ENCODE measurements at places on chromosomes 2 and 18. TPM values are rescaled to one million over a fixed set of nuclear protein-coding genes. Genes with fewer than 3 reads are reported as not detected.
A peak's percentile ranks its signal among the peaks of the same experiment; 100 is the strongest.

The SLC5A7 gene
- not detected for total RNA-seq

The LRRTM4 gene
- total RNA-seq: not detected

The PDE11A gene
- 0.56 TPM for total RNA-seq

The CHRND gene
- not detected for total RNA-seq

The GPR155 gene
- 4.4 TPM for total RNA-seq

The DPP10 gene
- not detected for total RNA-seq

The VWA3B gene
- not detected for total RNA-seq

DNA sequence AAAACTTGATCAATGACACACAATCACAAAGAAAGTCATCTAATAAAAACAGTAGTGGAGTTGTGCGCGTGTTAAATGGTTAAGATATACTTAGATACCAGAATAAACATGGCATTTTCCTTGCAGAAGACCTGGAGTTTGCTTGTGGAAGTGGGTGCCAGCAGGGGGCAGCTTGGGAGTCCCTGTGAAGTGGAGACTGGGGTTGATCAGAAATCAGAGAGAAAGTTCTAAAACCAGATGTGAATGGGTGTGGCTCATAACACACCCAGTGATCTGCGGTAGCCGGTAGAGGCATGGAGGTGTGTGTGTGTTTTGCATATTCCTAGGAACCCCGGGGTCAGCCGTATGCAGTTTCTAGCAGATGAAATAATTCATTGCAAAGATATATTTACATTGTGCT lies 300.1 kb upstream of the TRIB2 start:
- DNase-seq: peak; percentile 48

- DNase-seq: no peak
Measured at GRCh38 chr18:2448565-2449151, 122.6 kb downstream of the METTL4 start.

DNA sequence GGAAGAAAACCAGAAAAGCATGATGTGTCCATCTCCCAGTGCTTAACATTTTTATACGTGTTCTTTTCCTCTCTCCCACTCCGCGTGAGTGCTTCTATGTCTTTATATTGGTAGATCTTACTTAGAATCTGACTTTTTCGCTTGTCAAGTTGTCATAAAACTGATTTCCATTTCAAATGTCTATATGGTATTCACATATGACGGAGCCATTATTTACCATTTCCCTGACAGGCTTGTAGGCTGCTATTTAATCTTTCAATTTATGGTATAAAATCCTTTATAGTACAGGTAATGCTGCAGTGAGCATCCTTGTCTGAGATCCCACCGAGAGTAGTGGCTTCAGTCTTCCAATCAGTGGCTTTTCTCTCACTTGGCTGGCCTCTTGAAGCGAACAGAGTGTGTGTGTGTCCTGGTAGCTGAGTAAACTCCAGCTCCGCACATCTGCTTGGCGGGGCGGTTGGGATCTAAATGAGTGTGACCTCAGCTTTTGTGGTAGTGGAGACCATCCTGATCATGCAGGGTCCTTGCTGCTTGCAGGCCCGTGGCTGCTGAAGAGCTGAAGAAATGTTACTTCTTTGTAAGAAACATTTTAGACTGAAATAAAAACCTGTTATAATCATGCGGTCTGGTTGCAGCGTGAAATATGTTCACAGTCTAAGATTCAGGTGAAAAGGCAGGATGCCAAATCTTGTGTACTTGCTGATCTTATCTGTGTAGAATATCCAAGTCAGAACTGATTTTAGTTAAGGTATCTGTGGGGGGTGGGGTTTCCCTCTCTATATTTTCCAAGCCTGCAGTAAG lies 40.2 kb downstream of the INPP4A start:
- no peak for DNase-seq

DNA sequence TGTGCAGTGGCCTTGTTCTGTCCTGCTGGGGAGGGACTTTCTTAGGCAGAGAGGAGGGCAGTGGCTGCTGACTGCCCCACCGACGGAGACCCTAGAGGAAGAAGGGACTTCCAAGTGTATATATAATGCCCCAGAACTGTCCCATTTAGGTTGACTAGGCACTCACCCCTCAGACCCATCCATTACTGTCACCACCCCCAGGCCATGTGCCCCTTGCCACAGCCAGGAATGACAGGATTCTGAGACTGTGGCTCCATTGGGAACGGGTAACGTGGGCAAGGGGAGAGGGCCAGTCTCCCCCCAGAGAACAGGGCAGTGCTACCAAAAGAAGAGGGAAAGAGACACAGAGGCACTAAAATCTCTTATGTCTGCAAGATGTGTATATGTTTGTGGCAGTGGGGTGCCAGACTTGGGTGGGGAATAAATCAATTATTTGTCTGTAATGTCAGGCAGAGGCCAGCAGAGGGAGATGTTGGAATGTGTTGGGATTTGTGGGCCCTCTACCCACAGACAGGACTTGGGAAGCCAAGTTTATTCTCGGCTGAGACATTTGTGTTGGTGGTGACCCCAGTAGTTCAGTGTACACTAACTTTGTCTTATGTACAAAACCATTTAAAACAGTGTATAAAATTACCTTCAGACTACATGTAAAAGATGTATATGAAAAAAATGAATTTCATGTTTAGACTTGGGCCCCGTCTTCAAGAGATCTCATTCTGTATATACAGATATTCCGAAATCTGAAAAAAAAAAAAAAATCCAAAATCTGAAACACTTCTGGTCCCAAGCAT lies 24.0 kb upstream of the TMEM37 start:
- peak; percentile 58 for DNase-seq

DNA sequence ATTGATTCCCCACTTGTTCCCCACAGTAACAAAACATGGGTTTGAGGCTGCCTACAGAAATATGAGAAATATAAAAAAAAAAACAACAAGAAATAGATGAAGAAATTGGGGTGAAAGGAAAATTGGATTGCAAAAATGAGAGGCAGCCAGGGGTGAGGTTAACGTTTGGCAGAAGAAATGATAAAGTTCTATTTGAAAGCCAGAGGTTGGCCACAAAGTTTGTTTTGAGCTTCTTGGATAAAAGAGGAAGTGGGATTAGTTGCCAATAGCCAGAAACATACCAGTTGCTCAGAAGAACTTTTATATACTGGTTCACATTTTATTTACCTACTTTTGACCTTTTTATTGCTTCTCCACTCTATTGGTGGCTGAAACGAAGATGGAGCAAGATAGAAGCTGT lies 67.5 kb downstream of the FASTKD2 start:
- no peak for DNase-seq

GRCh38 chr2:219111375-219112061 lies 49.1 kb downstream of the NHEJ1 start:
- DNase-seq: no peak
